Activated B cell treated with CpG ODN at 0.5 μM for 24 hours (primary cell): ENCODE measurements at places on chromosomes 7 and 10. TPM values are rescaled to one million over a fixed set of nuclear protein-coding genes. Genes with fewer than 3 reads are reported as not detected.
A peak's percentile ranks its signal among the peaks of the same experiment; 100 is the strongest.

The SPACDR gene
- 2.3 and 2.7 TPM in 2 replicates for total RNA-seq

The GRID2IP gene
- total RNA-seq = 0.93 and 1.3 TPM in 2 replicates

The EVX1 gene
- not detected in 2 replicates for total RNA-seq

The TEX47 gene
- not detected in 2 replicates for total RNA-seq

The UPK3B gene
- total RNA-seq = 3.2 and 3.4 TPM in 2 replicates

The PNLIP gene
- total RNA-seq = not detected in 2 replicates

The ZNF518A gene
- total RNA-seq = 23.8 and 28.7 TPM in 2 replicates

The ERVW-1 gene
- total RNA-seq = not detected in 2 replicates

The CPA2 gene
- total RNA-seq = not detected in 2 replicates

The COX19 gene
- total RNA-seq = 21.2 and 24.5 TPM in 2 replicates

The SH2B2 gene
- total RNA-seq = 28.2 and 32.1 TPM in 2 replicates

The C10orf53 gene
- total RNA-seq = not detected in 2 replicates

GRCh38 chr10:52637592-52637991 lies 135.0 kb downstream of the MBL2 start:
- DNase-seq = no peak

- DNase-seq = peak; percentile 68
Measured at GRCh38 chr10:128064108-128064969, 61.9 kb downstream of the MKI67 start.

DNA sequence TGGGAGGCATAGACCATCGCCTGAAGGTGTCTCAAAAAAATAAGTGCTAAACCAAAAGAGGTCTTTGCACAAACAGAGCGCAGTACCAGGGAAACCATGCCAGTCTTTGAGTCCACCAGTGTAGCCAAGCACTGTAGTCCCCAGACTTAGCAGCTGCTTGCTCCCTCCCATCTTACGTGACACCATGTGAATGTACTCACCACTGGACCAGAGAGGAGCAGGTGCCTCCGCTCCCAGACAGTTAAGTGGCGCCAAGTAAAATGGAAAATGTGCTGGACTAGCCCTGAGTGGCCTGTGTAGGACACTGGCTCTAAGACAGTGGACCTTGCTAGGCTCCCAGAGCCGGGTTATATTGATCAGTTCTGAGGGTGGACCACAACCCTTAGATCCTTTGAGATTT lies 47.7 kb upstream of the PLEKHA1 start:
- no peak for DNase-seq

GRCh38 chr10:3758491-3758970 lies 26.5 kb downstream of the KLF6 start:
- no peak for DNase-seq

DNA sequence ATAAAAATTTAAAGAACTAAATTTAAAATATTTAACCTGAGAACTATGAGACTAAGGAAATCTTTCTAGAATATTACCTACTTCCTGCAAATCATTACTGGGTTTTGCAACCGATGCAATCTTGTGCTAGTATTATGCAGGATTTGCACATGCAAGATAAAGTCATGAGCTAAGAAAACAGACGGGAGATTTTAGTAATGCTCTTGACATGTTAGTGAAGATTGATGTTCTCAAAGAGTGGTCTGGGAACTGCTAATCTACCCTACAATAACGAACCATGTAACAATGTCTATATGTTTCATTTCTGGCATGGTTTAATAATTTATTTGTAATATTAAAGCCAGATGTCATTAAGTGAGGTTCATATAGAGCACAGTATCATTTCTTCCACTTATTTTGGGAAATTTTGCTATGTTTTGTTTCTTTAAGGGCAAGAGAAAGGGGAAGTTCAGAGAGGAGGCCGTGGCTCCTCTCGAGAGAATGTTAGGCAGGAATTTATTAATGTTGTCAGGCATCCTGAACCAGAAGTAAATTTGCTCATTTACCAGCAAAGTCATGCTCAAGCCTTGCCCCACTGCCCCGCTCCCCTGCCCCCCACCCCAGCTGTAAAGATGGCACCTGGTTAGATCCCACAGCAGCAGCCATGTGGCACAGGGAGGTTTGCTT lies 22.8 kb downstream of the LRRC17 start:
- DNase-seq = no peak

- no peak for DNase-seq
Measured at GRCh38 chr10:102738692-102739121, 5.0 kb upstream of the WBP1L start.

DNA sequence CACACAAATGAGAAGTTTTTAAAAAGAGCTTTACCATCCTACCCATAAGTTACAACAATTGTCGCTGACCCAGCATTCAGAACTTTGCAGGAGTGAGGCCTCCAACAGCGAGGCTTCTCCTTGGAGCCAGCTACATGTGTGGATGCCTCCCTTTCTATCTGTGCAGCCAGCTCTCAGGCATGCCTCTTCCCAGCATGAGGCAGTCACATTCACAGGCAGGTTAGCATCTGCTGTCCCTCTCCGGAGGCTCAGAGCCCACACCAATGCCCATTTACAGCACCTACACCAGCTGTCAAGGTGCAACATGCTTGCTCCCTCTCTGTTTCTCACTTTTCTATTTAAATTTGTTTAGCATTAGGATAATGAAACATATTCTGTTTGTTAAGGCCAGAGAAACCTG lies 278.7 kb upstream of the PODXL start:
- DNase-seq = no peak

DNA sequence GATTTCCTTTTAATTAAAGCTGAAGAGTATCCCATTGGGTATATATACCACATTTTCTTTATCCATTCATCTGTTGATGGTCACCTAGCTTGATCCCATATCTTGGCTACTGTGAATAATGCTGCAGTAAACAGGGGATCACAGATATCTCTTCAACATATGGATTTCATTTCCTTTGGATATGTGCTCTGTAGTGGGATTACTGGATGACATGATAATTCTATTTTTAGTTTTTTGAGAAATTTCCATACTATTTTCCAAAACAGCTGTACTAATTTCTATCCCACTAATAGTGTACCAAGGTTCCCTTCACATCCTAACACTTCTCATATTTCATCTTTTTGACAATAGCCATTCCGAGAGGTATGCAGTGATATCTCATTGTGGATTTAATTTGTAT lies 48.8 kb upstream of the PRPS1L1 start:
- DNase-seq = no peak

DNA sequence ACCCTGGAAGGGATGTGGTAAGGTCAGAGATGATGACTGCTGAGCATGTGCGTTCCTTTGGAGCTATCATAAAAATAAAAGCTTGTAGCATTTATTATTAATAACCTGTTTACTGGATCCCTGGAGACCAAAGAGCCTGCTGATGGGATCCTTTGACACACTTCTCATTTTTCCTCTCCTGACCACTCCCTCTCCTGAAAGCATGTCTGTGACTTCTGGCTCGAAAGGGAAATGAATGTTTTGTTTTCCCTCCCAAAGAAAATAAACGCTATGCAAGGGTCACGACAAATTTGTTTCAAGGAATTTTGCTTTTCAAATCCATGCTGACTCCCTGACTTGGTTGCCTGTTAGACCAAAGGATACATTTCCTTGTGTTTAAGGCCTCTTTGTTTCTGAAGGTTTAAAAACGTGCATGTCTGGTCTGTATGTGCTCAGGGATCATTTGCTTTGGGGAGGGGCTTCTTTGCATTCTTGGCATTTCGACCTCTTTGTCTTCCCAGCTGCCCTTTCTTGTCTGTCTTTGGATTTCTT lies 185.1 kb upstream of the AGK start:
- DNase-seq = no peak

DNA sequence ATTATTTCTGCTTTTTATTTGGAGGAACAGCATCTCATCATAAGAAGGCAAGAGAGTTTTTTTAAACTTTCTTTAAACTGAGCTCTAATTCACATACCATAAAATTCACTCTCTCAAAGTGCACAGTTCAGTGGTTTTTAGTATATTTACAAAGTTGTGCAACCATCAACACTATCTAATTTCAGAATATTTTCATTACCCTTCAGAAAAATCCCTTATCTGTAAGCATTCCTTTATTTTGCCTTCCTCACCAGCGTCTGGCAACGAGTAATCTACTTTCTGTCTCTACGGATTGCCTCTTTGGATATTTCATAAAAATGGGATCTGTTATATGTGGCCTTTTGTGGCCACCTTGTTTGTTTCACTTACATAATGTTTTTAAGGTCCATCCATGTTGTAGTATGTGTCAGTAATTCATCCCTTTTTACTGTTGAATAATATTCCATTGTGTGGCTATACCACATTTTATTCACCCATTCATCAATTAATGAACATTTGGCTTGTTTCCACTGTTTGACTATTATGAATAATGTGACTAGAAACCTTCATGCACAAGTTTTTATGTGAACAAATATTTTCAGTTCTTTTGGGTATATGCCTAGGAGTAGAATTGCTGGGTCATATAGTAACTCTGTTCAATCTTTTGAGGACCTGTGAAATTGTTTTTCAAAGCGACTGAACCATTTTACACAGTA lies 181.5 kb downstream of the TRIL start:
- DNase-seq = no peak

DNA sequence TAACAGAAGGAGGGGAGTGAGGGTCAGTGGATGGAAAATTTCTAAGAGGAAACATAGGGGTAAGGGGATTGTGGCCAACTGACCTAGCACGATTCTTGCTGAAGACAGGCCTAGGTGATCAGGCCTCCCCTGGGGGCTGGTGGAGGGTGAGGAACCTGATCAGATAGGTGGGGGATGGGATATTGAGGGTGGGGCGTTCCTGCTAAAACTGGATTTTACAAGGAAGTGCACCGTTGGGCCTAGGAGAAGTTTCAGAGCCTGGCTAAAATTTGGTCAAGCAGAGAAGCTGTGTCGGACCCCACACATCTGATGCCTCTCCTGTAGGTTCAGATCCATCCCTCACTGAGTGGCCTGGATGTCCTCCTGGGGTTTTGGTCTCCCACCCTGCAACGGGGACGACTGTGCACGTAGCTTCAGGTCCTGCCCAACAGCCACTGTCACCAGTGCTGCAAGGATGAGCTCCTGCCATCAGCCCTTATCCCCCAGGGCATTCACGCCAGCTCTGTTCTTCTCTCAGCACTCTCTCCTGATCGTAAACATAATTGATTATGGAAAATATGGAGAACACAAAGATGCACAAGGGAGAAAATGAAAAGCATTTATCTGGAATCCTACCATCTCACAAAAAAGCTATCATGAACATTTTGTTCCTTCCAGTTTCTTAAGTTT lies 89.9 kb downstream of the ADCY1 start:
- no peak for DNase-seq

DNA sequence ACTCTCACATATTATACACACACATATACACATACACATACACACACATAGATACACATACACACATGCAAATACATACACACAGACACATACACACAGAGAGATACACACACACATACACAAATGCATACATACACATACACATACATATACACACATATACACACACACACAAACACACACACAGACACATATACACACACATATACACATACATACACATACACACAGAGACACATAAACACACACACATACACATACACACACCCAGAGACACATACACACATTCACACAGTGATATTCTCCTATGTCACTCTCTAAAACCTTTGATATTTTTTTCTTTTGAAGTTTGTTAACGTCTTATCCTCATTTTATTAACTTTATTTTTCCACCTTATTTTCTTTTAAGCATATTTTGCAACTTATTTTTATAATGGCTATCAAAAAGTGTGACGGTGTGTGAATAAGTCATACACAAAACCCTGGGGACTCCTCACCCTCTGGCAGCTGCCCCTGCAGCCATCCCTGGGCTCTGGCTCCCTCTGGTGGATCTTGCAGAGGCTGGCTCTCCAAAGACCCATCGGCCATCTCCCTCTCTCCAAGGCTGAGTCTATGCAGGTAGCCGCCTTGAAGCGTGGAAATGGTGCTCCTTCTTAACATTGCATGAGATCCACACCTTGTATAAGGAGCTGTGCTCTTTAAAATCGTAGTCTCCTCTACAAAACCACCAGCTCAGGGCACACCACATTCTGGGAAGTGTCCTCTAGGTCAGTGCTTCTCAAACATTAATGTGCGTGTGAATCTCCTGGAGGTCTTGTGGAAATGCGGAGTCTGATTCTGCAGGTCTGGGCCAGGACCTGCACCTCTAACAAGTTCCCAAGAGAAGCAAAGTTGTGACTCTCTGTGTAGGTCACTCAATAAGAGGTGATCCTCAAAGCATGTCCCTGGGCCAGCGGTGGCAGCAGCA lies 4.1 kb upstream of the C10orf120 start:
- peak; percentile 23 for DNase-seq

GRCh38 chr7:42690794-42691639 lies 220.9 kb downstream of the C7orf25 start:
- no peak for DNase-seq

- DNase-seq = no peak
Measured at GRCh38 chr7:109246330-109247077, 676.8 kb downstream of the DNAJB9 start.

- DNase-seq = no peak
Measured at GRCh38 chr7:156898938-156899337, 6.0 kb upstream of the LMBR1 start.

GRCh38 chr7:151453326-151453791 lies 13.4 kb upstream of the CRYGN start:
- no peak for DNase-seq

- DNase-seq = no peak
Measured at GRCh38 chr10:124194199-124194824, 100.9 kb upstream of the CHST15 start.

- DNase-seq = no peak
Measured at GRCh38 chr10:63146503-63146902, 13.4 kb downstream of the NRBF2 start.

DNA sequence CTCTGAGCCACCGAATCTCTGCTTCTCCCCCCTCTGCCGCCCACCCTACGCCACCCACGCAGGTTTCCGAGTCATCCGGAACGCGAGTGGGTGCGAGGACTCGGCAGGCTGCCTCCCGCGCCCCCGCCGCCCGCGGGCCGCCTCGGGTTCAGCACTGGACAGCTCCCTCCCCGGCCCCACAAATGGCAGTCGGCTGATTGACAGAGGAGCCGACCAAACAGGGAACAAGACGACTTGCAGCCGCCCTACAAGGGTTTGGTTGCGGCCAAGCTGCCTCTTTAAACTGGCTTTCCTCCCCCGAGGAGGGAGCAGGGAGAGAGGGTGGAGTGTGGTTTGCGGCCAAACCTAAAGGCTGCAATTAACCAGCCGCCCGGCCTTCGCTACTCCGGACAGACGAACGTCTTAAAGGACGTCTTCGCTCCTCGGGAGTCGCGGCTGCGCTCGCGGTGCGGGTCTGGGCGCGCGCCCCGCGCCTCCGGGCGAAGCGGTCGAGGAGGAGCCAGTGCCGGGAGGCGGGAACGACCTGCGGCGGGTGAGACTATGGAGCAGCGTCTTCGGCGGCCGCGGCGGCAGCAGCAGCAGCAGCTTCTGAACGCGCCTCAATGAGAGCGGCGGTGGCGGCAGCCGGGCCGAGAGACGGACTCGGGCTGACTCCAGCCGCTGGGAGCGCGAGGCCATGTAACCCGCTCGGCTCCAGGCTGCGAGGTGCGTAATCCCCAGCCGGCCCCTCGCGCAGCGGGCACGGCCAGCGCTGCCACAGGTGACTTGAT lies at the start of gene GPR158:
GPR158 (plus strand) TSS at position 541 of the 770 bp plus-strand sequence. CDS start 420 bp downstream, outside the sequence.
- no peak for DNase-seq
